Esophagus squamous epithelium (tissue), 5 donors: ENCODE measurements at places on chromosomes 5 and 9.

DNA sequence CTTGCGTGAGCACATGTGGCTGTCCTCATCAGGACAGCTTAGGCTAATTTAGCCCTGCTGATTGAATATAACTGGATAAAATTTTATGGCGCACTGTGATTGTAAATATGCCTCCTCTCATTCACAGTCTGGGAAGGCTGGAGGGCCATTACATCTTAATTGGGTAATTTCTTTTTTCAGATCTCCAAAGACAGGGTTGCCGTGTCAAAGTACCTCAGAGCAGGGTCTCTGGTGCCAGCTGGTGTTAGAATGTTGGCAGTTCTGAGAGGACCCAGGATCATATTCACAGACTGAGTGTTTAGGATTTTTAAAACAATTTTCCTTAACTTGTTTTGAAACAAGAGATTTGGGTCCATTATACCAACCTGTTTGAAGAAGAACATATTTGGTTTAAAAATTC lies 455.7 kb upstream of the TLE4 start:
- DNase-seq: no peak

- DNase-seq: no peak
These were observed 9.7 kb upstream of the CLPTM1L start for GRCh38 chr5:1354576-1354975.

- no peak for DNase-seq
These were observed 21.3 kb downstream of the MRPL36 start for GRCh38 chr5:1778138-1779020.

GRCh38 chr9:98781588-98782383 lies 14.6 kb downstream of the ANKS6 start:
- DNase-seq: no peak

DNA sequence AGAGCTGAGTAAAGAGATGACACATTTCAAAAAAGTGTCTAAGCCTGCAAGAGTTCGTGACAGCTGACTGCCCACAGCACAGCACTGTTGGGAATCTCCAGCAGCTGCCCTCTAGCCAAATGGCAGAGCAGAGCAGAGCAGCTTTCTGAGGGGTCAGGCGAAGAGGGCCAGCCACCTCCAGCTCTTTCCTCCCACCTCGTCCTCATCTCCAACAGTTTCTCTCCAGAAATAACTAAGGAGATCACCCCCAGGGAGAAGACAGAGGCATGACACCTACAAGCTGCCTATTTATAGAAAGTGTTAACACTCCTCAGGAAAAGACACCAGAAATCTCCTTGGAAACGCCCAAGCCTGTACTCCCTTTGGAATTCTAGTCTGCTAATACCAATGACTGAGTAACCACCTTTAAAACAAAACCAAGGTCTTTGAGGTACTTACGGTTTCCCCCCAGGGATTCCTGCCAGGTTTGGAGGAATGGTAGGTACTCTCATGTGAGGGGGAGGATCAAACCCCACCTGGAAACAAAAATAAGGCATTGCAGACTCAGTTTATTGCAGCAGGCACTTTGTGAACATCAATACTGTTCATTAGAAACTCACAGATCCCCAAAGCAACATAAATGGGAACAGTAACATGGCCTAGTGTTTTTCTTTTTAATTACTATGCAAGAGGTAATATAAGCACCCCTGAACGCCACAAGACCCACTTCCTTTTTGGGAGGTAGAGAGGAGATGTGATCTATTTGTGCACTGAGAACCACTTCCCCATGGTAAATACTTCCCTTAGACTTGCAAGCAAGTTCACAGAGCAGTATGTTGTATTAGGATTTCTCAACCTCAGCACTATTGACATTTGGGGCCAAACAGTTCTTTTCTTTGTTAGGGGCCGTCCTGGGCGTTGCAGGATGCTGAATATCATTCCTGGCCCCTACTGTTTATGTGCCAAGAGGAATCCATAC lies 79.3 kb downstream of the TLE1 start:
- DNase-seq: no peak

DNA sequence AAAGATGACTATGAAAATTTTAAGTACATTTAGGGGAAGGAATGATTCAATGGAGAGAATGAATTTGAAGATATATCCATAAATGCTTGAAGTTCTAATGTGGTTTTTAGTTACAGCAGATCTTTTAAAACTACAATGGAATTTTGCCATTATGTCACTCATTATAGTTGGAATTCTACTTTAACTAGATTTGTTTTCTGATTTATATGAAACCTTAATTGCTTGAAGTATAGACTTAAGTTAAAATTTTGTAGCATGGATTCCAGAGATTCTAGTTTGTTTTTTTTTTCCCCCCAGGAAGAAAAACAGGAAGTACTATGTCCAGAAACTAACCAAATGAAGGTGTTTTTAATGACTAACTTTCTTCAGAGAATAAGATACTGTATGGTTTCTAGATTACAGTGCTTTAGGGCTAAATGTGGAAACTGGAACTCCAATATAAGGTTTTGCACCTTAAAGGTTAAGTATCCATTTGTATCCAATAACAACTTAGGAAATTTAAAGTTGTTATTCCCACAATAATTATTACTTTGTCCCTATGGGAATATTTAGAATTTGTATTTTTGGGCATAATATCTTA lies 70.3 kb downstream of the ZSWIM6 start:
- no peak for DNase-seq

GRCh38 chr5:91146230-91146629 lies 236.9 kb downstream of the ARRDC3 start:
- no peak for DNase-seq

GRCh38 chr9:22522206-22522740 lies 75.6 kb downstream of the DMRTA1 start:
- no peak for DNase-seq

DNA sequence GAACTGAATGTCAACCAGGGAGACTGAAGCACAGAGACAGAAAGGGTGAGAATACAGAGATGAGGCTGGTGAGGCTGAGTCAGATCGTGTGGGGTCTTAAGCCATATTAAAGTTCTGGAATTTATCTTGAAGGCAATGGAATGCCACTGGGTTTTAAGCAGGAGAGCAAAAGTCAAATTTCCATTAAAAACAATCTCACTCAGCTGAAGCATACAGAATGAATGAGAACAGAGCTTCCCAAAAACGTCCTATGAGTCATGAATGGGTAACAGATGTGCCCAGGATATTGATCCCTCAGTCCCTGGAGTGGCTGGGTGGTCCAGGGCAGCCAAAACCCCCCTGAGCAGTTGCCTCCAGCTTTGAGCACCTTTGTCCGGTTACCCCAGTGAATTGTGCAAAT lies 44.9 kb downstream of the PFDN1 start:
- no peak for DNase-seq

DNA sequence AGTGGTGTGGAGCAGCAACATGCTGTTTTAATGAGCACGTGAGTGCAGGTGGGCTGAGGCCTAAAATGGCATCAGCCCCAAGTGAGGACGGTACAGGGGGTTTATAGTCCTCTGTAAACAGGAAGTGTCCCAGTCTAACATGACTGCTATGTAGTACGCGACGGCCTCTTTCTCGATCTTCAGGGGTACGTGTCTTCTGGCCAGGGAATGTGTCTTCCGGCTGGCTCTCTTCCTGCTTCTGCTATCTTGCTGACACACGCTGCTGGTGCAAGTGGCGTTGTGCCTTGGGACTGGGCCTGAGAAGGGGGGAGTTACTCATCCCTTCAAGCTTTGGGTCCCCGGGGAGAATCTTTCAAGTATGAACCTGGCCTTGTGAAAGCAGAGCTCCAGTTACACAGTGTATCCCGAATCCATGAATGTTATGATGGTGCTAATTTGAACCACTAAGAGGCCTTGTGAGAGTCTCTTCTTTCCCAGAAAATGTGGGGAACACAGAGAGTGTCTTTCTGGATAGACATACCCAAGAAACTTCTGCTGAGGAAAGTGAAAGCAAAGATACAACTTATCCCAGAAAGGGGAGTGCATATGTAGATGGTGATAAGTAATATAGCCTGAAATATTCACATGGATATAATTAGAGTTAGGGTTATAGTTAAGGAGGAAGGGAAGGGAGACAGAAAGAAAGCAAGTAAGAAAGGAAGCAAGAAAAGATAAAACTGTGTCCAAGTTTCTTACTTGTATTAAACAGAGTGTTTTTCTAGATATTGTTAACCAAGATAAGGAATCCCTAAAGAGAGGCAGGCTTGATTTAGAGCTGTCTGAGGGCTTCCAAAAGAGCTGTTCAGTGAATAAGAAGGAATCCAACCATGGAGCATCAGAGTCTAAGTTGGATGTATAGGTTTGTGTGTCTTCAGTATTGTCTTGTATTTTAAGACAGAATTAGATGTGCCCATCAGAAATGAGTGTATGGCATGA lies 35.5 kb upstream of the ANXA2R start:
- no peak for DNase-seq

GRCh38 chr9:108683245-108683644 lies 172.5 kb downstream of the ACTL7B start:
- no peak for DNase-seq
